IPS DF 19.7 (cell line): ENCODE measurements at places on chromosomes 2 and 18.
A peak's percentile ranks its signal among the peaks of the same experiment; 100 is the strongest.

GRCh38 chr2:118973542-118973951 is 31.6 kb downstream of the MARCO start:
- no peak for DNase-seq

DNA sequence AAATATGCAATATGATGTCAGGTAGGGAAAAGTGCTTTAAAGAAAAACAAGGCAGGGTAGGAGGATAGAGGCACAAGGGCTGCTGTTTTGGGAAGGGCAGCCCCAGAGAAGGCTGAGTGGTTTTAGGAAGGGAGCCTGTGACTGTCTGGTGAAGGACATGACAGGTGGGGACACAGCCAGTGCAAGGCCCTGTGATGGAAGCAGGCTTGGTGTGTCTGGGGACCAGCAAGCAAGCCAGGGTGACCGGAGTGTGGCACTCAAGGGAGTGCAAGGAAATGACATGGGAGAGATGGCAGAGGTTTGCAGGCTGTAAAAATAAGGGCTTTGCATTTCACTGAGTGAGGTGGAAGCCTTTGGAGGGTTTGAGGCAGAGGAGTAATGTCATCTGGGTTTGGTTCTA is 62.0 kb downstream of the LTBP1 start:
- DNase-seq, result no peak

DNA sequence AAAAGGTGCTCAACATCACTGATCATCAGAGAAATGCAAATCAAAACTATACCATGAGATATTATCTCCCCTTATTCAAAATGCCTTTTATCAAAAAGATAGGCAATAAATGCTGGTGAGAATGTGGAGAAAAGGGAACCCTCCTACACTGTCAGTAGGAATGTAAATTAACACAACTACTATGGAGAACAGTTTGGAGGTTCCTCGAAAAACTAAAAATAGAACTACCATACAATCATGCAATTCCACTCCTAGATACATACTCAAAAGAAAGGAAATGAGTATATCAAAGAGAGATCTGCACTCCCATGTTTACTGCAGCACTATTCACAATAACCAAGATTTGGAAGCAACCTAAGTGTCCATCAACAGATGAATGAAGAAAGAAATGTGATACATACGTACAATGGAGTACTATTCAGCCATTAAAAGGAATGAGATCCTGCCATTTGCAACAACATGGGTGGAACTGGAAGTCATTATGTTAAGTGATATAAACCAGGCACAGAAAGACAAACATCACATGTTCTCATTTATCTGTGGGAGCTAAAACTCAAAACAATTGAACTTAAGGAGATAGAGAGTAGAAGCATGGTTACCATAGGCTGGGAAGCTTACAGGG is 63.8 kb downstream of the MAP4K3 start:
- DNase-seq, result no peak

DNA sequence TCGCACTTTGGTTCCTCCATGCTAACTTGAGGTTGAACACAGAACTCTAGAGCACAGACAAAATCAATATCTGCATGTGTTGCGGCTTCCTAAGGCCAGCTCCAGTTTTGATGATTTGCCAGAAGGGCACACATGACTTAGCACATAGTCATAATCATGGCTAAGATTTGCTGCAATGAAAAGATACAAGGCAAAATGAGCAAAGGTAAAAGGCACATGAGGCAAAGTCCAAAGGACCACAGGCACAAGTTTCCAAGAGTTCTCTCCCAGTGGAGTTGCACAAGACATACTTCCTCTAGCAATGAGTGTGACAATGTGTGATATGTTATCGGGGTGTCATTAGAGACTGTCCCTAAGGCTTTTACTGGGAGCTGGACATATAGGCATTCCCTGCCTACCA is 24.2 kb upstream of the CXXC1 start:
- DNase-seq, result no peak

- DNase-seq, result no peak
These were observed 103.5 kb downstream of the ADD2 start for GRCh38 chr2:70664525-70664924.

DNA sequence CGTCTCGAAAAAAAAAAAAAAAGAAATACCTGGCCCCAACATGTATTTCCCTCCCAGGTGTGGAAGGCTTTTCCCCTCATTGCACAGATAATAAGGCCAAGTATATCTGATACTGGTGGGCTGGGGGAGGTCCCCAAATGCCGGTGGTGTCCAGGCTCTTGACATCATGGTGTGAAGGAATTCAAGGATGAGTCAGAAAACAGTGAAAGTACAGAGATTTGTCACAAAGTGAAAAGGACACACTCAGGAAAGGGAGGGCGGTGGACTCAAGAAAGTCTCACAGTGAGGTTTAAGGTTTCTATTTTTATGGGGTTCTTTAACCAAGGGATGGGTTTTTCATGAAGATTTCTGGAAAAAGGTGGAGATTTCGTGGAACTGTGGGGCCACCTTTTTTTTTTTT is 37.8 kb upstream of the FZD5 start:
- no peak for DNase-seq

GRCh38 chr2:176157499-176158185 is 535 bp downstream of the HOXD3 start:
- no peak for DNase-seq

DNA sequence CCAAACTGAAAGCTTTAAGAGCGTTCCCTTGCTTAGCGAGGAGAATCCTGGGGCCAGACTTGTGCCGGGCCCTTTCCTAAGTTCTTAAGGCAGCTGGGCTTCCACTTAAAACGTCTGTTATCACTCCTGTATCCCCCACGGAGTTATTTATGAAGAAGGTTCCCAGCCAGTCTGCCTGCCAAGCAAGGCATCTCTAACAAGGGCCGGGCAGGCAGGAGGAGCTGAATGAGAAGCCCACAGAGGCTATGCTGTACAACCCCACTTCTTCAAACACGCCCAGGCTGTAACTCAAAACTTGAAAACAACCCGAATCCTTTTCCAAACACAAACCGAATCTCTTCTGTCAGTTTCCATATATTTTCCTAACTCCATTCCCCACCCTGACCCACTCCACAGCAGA is 39.0 kb upstream of the ZFP36L2 start:
- DNase-seq, result no peak

DNA sequence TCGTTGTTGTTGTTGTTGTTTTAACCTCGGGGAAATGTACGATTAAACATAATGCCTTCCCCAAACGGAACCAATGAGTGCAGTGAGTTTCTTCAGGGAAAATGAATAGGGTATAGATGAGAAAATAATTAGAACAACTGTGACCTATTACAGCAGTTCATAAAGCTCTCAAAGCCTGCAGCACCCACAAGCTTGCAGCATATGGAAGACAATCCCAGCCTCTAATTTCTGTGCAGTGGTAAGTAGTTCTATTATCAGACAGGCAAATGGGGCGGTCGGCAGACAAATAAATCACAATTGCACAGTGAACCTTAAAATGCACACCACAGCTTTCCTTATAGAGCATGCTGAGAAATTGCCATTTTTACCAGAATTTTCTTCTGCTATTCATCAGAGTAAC is 159.5 kb downstream of the MYT1L start:
- no peak for DNase-seq

- no peak for DNase-seq
These were observed 135.6 kb upstream of the LGALSL start for GRCh38 chr2:64318476-64318748.

- DNase-seq, result no peak
These were observed 63.7 kb downstream of the COL4A3 start for GRCh38 chr2:227228061-227228667.

- DNase-seq, result no peak
These were observed 183.6 kb downstream of the THADA start for GRCh38 chr2:43412114-43412753.

- no peak for DNase-seq
These were observed 1.3 kb downstream of the MARCO start for GRCh38 chr2:118943286-118943685.

DNA sequence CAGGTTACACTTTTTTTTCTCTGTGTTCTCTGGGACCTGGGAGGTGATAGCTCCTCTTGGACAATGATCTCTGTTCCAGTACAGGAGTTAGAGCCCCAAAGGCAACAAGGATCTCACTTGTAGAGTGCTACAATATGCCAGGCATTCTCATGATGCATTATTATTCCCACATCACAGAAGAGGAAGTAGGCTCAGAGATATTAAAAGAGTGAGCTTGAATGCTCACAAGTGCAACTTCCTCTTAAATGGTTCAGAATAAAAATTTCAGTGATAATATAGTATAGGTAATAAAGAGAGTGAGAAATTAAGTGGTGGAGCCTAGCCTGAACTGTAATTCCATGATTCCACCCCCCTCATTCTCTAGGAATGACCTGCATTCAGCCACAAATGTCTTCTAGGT is 21.4 kb downstream of the POLE4 start:
- DNase-seq, result no peak

- DNase-seq, result no peak
These were observed 15.2 kb downstream of the PRELID3A start for GRCh38 chr18:12422936-12423335.

- DNase-seq, result no peak
These were observed 42.5 kb upstream of the EN1 start for GRCh38 chr2:118889995-118890394.

DNA sequence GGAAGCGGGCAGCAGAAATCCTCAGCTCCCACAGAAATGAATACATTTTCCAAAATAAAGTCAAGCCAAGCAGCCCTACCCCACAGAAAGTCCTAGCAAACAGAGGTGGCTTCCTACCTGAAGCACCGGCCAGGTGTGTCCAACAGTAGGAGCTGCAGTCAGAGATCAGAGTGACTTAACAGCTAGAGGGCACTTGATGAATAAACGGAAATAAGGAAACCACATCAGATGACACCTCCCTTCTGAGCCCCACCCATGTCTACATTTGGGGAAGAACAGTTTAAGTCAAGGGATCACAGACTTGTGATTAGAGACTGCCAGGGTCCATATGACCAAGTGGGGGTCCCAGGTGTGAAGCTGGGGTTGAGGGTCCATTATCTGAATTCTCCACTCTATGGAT is at the start of gene CXCR1:
TSS of gene CXCR1 (minus strand) at position 172 of the 400 bp plus-strand sequence. CDS start 1,751 bp downstream, outside the sequence.
- no peak for DNase-seq

DNA sequence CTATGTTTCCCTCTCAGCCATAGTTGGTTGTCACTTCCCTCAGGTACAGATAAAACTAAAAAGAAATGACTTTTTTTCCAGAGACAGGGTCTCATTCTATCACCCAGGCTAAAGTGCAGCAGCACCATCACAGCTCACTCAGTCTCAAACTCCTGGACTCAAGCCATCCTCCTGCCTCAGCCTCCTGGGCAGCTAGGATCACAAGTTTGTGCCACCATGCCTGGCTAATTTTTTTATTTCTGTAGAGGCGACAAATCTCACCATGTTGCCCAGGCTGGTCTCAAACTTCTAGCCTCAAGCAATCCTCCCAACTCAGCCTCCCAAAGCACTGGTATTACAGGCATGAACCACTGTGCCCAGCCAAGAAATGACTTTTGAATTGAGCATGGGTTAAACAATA is 8.2 kb downstream of the ROCK2 start:
- no peak for DNase-seq

- no peak for DNase-seq
These were observed 221.7 kb downstream of the HAUS1 start for GRCh38 chr18:46325895-46326294.

DNA sequence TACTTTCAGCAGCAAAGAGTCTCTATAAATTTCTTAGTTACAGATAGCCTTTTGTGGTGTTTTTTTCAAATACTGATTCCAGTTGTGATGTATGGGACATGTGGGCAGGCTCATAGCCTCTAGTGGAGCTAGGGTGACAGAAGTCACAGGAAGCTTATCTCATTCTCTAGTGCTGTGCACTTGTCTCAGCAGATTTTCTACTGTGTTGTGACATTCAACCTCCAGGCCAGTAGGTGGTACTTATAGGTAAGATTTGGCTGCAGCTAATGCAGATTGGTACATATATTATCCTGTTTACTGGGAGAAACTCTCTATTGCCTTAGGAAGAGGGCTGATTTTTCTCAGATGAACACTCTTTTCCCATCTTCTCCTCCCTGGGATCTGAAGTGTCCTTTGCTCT is 176.2 kb downstream of the CALCRL start:
- DNase-seq, result no peak

GRCh38 chr18:34018336-34018735 is 206.4 kb downstream of the NOL4 start:
- no peak for DNase-seq

GRCh38 chr2:47510745-47511144 is 107.8 kb downstream of the MSH2 start:
- no peak for DNase-seq

- DNase-seq, result peak; percentile 17
These were observed 491.1 kb downstream of the NR4A2 start for GRCh38 chr2:155841442-155841841.

DNA sequence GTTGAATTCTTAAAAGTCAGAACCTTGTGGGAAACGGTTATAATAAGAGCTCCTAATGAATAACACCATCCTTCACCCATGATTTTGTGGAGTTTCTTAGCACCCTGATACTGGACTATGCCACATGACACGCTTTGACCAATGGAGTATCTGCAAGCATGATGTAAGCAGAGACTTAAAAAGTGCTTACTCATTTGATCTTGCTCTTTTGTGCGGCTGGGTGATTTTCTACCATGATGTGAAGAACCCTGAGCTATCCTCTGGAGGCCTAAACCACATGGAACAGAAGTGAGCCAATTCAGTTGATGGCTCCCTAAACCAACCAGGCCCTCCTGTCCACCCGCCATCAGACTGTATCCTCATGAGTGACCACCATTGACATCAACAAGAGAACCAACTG is 70.9 kb downstream of the TCF4 start:
- DNase-seq, result no peak

DNA sequence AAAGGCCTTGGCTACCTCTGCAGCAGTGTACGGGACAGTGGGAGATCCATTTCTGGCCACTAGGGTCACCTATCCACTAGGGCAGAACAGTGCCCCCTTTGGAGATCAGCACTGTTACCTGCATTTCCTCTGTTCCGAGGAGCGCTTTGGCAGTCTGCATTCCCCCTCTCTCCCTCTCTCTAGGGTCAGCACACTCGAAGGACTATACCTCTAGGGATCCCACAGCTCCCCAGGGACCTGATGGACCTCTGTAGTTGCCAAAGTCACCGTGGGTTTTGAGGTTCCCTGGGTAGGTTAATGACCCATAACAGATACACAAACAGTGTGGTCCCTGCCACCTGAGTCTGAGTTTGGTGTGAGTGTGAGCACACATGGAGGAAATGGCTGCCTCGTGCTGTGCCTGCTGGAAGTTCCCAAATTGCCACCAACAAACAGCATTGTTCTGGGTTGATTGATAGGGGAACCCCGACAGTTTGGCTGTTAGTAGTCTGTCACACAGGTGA is 99.8 kb upstream of the VWC2L start:
- DNase-seq, result no peak

- DNase-seq, result no peak
These were observed 8.4 kb downstream of the POU3F3 start for GRCh38 chr2:104862058-104862941.

DNA sequence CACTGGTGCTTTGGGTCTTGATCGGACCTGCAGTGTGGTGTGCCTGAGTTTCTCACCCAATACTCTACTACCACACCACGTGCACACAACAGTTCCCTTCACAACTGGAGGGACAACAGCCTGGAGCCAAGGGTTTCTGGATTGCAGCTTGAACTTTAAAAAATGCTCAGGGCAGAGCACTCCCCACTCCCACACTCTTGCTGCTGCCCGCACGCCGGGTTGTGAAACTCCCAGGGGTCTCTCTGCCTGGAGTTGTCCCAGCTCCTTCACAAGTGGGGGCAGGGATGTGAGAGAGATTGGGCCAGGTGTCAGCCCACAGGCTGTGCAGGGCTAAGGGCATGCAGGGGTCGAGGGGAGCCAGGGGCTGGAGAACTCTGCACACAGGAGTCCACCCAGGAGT is 89.4 kb downstream of the GALR1 start:
- no peak for DNase-seq
